ENCODE measurements at places on chromosomes 6 and 20.

- no peak for DNase-seq
These were observed 19.2 kb downstream of the KCNG1 start for GRCh38 chr20:51003753-51004152.

DNA sequence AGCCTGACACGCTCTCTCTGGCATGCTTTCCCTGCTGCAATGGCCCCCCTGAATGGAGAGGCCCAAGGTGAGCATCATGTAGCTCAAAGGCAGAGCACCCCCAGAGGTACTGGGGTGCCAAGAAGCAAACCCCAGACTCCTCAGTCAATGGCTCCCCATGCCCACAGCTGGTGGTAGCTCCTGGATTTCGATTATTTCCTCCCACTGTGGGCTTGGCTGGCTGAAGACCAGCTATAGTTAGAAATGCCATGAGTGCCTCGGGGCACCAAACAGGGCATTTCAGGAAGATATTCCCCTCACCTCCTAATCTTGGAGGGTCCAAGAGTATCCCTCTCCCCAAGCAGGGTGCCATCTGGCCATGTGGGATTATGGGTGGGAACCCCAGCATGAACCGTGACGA lies 16.8 kb downstream of the MAP1LC3A start:
- DNase-seq: no peak

GRCh38 chr6:33312361-33313104 lies 1.3 kb downstream of the TAPBP start:
- DNase-seq: peak; percentile 81

DNA sequence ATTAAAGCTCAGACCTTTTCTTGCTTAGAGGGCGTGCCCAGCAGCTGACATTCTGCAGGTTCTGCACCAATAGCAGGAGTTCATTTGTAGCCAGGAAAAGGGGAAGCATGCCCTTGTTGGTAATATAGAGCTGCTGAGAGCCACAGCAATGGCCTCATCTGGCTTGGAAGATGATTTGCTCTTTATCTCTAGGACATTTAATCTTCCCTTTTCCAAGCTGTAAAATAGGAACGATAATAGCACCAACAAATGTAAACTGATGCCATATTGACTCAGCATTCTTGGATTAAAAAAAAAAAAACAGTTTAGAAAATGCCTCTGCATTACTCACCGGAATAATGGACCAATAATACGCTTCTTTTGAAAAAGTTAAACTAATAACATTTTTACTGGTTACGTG lies 93.4 kb upstream of the SLC2A12 start:
- DNase-seq: no peak

GRCh38 chr6:11168091-11168635 lies 56.6 kb upstream of the ERVFRD-1 start:
- DNase-seq: no peak

GRCh38 chr6:113328886-113329381 lies 528.2 kb upstream of the MARCKS start:
- no peak for DNase-seq
